Fibroblast of skin of back (primary cell): ENCODE measurements at places on chromosomes 3 and 15.
A peak's percentile ranks its signal among the peaks of the same experiment; 100 is the strongest.

DNA sequence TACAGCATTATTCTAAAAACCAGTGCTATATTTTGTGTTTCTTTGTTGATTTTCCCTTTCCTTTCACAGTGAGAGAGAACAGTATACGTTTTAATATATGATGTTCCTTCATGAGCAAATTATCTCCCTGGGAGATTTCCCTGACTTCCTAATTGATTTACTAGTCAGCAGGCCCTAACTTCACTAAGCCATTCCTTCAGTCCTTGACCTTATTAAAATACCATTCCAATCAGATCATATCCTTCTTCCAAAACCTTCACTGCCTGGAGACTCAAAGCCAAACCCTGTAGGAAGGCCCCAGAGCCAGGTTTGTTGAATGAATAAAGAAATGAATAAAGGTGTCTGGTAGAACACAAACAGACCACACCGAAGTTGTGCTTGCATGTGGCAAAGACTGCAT is 43.8 kb upstream of the ARHGEF3 start:
- DNase-seq: peak; percentile 36

DNA sequence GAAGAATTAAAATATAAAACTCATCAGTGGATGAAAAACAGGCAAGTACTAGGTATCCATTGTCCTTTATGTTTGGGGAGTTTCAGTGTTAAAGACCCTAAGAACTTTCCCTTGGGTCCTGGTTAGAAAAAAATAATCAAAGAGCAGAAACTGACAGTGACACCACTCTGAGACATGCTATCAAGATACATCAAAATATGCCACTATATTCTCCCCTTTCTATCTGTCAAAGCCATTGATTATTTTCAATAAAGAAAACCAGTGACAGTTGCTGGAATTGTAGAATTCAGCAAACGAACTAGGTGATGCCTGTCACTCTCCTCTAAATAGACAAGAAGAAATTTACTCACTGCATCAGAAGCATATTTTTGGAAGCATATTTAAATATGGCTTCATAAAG is 496.7 kb upstream of the CFAP20DC start:
- no peak for DNase-seq

DNA sequence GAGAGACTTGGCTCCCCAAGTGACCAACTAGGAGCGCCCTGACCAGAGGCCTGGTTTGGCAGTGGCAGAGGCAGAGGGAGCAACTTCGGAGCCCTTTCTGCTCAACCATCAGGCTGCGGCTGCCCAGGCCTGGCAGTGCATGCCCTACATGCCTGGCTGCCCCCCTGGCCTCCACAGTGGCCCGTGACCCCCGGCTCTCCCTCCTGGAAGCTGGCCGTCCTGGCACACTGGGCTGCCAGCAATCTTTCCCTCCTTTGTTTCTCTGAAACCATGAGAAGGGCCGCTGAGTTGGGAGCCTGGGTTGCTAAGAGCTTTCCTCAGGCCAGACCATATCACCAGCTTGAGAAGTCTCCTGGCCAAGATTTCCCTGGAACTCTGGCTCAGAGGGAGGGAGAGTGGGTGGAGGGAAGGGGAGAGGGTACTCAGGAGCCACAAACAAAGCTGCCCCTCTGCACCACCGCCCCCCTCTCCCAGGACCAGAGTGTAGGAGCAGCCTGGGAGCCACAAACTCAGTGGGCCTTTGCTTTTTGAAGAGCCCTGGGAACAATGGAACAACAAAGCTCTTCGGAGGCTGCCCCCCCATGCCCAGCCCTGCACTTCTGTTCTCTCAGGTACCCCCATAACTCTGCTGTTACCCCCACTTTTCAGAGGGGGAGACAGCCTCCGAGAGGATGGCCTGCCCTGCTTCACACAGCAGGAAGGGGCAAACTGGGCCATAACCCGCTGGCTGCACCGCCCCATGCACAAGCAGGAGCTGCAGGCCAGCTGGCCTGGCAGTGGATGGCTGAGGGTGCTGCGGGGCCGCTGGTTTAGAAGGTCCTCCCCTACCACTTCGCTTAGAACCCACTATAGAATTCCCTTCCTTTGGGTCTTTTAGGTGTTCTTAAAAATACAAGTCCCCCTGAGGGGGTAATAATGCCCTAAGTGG is 11.3 kb downstream of the CORO2B start:
- no peak for DNase-seq

GRCh38 chr15:94526071-94526689 is 294.8 kb downstream of the MCTP2 start:
- no peak for DNase-seq

- DNase-seq: no peak
Observed at GRCh38 chr15:34786206-34786605, 9.1 kb downstream of the ACTC1 start.

- DNase-seq: peak; percentile 80
Observed at GRCh38 chr3:41202834-41203345, 3.6 kb downstream of the CTNNB1 start.

DNA sequence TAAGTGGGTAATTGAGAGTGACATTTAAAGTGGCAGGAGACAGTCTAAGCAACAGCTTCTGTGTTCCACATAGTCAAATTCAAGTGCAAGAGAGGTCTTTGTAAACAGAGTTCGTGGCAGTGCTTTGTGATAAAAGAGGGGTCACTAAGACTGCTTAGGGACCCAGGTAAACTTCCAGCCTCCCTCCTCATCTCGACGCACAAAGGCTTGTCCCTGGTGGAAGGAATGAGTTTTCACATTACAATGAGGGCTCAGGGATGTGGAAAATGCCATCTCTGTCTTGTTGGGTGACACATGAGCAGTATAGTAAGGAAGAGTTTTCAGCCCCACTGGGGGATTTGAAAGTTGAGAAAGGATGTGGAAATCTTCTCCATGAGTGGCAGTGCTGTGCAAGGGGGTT is 7.3 kb downstream of the GMNC start:
- no peak for DNase-seq
